Stimulated activated CD8-positive, alpha-beta memory T cell treated with anti-CD3 and anti-CD28 coated beads, Interleukin-4, amount 100 ng/mL, for 1 hour (primary cell): ENCODE measurements at places on chromosomes 4 and X.

DNA sequence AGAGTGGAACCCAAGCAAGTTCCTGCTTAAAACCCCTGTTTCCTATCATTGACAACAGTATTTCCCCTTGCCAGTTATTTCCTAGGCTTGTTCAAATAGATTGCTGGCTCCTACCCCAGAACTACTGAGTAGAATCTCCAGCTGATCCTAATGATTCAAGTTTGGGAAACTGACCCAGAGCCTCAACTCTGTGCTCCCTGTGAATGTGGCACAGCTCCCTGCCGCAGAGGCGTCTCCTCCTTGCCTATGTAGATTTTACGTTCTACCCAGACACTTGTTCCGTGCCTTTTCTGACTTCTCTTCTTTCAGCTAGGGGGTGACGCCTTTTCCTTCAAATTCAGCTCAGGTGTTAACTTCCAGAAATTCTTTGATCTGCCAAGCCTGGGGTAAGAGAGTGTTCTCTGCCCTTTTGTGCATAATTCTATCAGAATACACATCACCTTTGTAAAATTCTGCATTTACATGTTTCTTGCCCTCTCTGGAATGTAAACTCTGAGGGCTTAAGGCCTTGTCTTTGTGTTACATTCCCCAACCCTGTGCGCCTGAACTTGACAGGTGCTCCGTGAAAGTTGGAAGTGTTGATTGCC lies 4.4 kb downstream of the LSM6 start:
- no peak for DNase-seq

DNA sequence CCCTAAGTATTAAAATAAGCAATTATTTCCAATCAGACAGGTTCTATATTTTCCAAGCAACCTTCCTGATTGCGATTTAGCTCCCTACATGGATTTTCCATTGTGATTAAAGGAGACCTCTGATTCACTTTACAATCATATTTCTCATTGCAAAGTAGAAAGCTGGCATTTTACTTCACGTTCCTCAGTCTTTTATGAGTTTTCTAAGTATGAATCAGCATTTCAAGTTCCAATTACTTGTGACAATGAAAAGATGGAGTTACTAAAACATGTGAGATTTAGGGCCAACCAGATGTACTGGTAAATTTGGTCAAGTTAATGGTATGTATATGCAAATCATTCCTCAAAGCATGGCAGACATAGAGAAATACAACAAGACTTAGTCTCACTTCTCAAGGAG lies 206.2 kb downstream of the KCNIP4 start:
- DNase-seq: no peak

GRCh38 chrX:46216406-46216805 lies 328.8 kb downstream of the ZNF674 start:
- DNase-seq: no peak

DNA sequence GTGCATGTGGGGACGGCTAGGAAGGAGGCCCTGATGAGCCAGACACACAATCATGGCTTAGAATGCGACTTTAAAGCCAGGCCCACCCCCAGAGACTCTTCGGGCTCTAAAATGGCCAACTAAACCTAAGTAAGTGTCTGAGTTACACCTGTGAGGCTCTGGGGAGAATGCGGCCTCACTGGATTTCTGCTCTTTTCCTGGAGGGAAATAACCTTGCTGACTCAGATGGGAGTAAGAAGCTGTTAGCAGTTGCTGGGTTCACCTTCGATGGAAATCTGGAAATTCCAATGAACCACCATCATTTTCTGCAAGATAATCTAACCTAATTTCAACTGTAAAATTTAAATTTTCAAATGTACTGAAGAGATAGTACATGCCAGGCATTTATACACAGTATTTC lies 97.6 kb upstream of the MAML3 start:
- DNase-seq: no peak

GRCh38 chrX:119686087-119686691 lies 6.8 kb downstream of the SEPTIN6 start:
- DNase-seq: no peak

GRCh38 chr4:38044060-38044459 lies 83.9 kb downstream of the PTTG2 start:
- DNase-seq: no peak

DNA sequence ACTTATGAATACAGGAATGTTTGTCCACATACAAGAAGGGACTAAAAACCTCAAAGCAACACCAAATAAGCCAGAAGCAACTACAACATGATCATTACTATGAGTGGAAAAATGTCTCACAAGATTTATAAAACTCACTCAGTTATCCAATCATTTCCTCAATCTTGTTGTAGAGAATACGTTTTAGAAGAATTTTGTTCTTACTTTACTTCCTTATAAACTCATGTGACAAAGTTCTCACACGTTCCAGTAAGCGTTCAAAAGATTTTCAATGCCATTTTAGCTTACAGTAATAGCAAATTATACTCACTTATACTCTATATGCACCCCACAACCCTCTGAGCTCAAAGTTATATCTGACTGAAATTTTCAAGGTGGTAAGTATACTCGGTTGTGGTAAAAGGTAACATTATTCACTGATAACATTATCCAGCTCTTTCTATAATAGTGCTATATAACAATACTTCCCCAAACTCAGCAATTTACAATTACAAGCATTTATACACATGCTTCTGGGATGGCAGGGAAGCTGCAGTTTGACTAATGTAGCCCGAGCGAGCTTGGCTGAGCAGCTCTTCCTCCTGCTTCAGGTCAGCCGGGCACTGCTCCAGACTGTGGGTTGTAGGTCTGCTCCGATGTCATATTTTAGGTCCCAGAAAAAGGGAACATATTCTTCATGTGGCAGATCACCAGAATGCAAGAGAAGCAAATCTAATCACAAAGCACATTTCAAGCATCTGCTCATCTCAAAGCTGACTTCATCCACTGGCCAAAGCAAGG lies 226.3 kb downstream of the RCHY1 start:
- DNase-seq: no peak

- no peak for DNase-seq
Measured at GRCh38 chr4:168584321-168584771, 87.5 kb downstream of the PALLD start.

GRCh38 chr4:151284534-151285245 lies 7.7 kb downstream of the PRSS48 start:
- DNase-seq: no peak

DNA sequence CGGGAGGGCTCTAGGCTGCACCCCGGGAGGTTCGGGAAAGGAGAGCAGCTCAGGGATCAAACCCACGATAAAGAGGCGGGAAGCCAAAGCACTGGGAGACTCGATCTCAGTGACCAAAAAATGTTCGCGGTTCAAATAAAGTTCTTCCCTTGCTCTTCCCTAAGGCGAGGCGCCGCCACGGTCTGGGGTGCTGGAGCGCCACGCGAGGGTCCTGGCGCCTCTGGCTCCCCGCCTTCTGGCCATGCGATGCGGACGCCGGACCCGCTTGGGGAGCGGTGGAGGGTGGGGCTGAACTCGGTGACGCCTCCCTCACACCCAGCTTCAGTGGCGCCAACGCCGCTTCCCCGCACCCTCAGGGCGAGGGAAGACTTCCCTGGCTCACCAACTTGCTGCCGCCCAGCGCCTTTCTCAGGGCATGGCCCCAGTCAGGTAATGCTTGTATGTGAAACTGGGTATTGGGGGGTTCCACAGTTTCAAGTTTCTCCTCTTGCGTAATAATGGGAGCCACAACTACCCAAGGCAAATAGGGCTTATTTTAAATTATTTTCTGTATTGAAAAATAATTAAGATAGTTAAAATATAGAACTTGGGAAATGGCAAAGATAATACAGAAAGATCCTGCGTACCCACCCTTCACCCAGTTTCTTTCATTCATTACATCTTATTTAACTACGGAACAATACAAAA lies at the start of gene QRFPR:
QRFPR (minus strand) TSS at position 243 of the 687 bp plus-strand sequence. CDS start 371 bp downstream, outside the sequence.
- no peak for DNase-seq

GRCh38 chrX:101749436-101749835 lies 89.8 kb upstream of the ARMCX2 start:
- no peak for DNase-seq

DNA sequence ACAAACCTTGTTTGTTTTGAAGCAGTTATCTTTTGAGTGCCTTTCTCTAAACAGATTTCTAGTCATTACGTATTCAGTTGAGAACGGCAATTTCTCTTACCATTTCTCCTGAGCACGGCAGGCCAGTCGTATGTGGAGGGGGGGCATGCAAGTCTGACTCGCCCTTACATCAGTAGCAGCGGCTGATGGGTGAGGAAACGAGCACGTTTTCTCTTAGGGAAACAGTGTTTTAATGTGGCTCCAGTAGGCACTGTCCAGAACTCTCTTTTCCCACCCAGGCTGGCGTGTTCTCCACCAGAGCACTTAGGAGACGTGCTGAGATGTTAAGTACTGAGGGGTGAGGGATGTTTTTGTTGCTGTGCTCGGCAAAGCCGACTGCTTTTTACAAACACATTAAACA lies 240.5 kb downstream of the STIM2 start:
- no peak for DNase-seq

- no peak for DNase-seq
Measured at GRCh38 chrX:52422884-52423283, 54.1 kb downstream of the XAGE2 start.

- no peak for DNase-seq
Measured at GRCh38 chr4:29052266-29052665, 1667.9 kb upstream of the PCDH7 start.

DNA sequence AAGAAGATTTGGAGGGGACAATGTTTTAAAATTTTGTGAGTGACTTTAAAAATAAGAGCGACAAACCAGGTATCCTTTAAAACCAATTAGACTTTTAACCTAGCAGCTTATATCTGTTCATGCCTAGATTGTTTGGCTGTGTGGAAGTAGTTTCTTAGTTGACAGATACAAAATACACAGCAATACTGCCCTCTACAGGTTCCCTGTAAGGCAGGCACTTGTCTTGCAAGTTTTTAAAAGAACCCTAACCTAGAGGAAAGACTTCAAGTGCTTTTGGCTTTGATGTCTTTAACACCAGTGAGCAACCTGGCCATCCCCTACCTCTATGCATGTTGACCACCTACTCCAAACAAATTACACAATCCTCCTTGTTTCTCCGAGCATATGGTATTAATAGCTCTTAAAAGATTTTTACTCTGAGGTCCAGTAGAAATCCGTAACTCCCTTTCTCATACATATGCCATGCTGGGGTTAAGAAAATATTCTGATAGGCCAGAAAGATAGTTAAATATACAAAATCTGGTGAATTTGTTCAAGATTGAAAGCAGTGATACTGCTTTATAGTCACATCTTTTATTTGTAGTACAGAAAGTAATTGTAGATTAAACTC lies 273.0 kb downstream of the ARHGAP24 start:
- DNase-seq: no peak

DNA sequence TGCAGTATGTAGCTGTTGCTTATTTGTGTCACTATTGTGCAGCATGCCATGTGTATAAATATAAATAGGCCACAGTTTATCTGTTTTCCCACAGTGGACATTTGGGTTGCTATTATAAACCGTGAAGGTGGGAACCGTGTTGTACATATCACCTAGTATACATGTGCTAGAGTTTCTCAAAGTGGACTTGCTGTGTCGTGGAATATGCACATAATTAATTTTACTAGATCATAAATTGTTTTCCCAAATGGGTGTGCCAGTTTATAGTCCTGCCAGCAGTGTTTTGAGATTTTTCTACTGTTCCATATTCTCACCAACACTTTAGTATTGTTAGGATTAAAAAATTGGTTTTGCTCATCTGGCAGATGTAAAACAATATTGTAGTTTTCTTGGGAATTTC lies 38.5 kb downstream of the PRIMPOL start:
- no peak for DNase-seq

GRCh38 chr4:11769434-11769833 lies 340.7 kb upstream of the HS3ST1 start:
- DNase-seq: no peak

GRCh38 chr4:152045449-152045806 lies 284.6 kb upstream of the GATB start:
- no peak for DNase-seq

GRCh38 chr4:147732518-147733235 lies 789 bp downstream of the ARHGAP10 start:
- no peak for DNase-seq

- no peak for DNase-seq
Measured at GRCh38 chr4:188254211-188254610, 115.0 kb downstream of the TRIML1 start.

- no peak for DNase-seq
Measured at GRCh38 chr4:188308142-188308541, 168.9 kb downstream of the TRIML1 start.

- no peak for DNase-seq
Measured at GRCh38 chrX:141619336-141619735, 29.8 kb downstream of the SPANXA2 start.

GRCh38 chr4:169657470-169658107 lies 37.2 kb downstream of the CLCN3 start:
- DNase-seq: no peak

DNA sequence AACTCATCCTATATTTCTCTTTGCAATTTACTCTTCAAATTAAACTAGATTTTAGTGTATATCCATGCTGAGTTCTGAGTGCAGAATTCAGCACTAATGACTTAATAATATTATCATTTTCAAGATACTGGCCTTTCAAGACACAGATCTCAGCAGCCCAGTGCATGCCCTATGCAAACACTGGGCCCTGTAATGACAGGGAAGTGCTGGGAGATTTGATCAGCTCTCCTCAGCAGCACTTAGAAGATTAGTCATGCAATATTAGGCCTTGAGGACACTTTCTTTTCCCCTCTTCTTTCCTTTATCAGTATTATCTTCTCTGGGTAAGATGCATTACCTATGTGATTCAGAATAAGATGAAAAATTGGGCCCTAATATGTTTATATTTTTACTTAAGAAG lies 207.1 kb downstream of the PPP3CA start:
- DNase-seq: no peak

DNA sequence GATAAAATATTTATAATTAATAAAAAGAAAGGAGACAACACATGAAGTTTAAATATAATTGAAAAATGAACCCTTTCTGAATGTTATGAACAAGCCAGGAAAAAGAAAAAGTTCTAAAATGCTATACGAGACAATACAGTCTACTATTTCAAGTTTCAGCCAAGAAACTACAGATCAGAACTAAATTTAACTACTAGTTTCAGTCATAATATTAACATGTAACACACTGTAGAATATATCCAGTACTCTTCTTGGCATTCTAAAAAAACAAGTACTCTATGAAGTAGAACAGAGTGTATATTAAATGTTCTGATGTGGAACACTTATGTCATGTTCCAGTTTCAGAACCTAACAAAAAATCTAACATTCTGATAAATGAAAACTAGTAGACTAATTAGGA lies 679.7 kb downstream of the FAT4 start:
- DNase-seq: no peak

DNA sequence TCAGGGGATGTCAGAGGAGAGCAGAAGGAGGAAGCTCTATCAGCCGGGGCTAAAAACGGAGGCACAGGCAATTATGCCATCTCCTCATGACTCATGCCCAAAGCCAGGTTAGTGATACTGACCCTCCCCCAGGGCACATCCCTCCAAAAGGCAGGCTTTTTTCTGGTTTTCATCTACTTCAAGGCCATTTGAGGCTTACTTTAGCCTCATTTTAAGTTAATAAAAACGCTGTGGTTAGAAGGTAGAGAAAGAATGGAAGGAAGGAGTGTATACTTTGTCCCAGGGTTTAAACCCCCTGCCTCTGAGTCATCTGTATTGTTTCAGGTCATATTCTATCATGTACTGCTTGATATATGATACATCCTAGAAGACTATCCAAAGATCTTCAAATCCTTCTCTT lies 89.7 kb upstream of the NDP start:
- no peak for DNase-seq

GRCh38 chr4:133808151-133808550 lies 393.4 kb downstream of the PABPC4L start:
- DNase-seq: no peak
